Renal cortex interstitium (tissue), 15 donors: ENCODE measurements at places on chromosomes 12 and 14.

DNA sequence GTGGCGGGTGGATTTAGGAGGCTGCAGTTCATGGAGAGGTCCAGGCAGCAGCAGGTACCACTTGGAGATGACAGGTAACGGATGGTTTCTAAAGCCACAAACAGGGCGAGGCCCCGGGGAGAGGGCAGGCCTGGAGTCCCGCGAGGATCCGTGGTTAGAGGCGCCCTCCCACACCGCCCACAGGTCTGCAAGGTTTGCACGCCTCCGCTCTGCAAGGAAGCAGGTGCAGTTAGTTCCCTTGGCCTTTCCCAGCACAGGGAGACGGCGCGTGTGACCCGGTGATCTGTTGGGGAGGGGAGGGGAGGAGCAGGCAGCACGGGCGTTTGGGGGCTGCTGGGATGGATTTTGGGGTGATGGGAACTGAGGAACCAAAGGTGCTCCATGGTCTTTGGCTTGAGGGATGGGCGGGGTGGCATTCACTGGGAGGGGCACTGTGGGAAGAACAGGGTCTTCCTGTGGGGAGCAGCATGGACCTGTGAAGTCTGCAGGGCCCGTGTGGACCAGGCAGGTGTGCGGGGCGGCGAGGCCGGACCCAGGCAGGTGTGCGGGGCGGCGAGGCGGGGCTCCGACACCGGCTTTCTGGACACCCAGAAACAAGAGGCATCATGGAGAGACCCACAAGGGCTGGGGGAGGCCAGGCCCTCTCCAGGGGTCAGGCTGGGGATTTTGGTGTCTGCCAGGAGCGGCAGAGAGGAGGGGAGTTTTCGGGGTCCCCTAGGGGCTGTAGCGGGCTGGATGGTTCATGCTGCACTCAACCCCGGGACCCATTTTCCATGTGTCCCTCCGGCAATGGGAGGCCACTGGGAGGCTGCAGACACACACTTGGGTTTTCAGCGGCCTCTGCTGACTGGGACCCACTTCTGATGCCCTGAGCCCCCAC is 29.1 kb downstream of the NOC4L start:
- DNase-seq: no peak

GRCh38 chr14:55911776-55912175 is 206.4 kb upstream of the PELI2 start:
- DNase-seq: no peak

- DNase-seq: peak; percentile 45
Measured at GRCh38 chr12:5083955-5084849, 40.5 kb downstream of the KCNA5 start.

- no peak for DNase-seq
Measured at GRCh38 chr14:61491876-61492434, 170.6 kb downstream of the PRKCH start.

DNA sequence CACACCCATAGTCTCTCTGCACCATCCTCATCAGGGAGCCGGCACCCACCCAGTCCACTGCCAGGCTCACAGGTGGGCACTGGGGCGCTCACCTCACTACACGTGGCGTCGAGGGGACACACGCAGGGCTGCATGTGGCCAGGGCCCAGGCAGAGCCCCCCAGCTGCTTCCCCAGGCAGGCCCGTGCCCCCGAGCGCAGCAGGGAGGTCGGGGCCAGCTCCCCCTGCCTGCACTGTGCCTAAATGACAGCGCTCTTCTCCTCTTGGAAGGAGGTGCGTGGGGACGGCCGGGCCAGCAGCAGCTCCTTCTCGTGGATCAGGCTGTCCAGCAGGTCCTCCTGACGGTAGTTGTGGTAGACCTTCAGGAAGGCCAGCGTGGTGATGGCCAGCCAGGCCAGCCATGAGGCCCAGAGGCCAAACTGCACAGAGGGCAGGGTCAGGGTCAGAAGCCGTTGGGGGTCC is 11.3 kb downstream of the TMEM179 start:
- no peak for DNase-seq

- no peak for DNase-seq
Measured at GRCh38 chr14:37584211-37585100, 10.6 kb downstream of the FOXA1 start.

DNA sequence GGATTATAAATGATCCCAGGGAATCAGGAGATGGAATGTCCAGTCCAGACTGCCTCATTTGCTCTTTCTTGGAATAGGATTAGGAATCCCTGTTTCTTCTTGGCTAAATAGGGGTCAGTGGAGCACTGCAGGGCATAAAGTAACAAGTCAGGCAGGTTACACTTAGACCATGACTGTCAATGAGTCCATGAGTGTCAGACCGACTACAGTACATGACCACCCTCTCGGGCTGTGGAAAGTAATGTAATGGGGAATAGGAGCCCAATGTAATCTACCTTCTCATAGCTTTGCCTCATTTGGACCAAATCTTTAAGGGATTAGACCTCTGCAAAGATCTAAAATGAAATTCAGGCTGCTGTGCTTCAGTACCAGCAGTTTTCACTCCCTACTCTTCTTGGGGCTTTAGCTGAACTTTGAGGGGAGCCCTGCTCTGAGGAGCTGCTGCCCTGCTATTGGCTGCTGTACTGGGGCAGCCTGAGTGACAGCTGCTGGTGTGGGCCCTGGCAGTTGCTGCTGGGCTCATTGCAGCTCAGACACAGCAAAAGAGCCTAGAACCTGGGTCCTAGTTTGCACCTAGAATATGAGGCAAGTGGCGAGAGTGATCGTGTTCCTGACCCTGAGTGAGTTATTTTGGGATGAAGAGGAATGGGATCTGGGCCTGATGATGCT is 62.2 kb upstream of the OR4E1 start:
- no peak for DNase-seq
